Ammon's horn (tissue), 1 donor: ENCODE measurements at places on chromosomes 2 and 18.

DNA sequence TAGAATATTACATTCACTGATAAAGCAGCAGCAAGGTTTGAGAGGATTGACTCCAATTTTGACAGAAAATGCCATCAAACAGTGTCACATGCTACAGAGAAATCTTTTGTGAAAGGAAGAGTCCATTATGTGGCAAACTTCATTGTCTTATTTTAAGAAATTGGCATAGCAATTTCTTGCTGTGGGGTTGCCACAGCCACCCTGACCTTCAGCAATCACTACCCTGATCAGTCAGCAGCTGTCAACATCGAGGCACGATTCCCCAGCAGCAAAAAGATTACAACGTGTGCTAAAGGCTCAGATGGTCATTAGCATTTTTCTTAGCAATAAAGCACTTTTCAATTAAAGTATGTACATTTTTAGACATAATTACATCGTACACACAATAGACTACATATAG is 74.7 kb downstream of the PRKCE start:
- no peak for DNase-seq

DNA sequence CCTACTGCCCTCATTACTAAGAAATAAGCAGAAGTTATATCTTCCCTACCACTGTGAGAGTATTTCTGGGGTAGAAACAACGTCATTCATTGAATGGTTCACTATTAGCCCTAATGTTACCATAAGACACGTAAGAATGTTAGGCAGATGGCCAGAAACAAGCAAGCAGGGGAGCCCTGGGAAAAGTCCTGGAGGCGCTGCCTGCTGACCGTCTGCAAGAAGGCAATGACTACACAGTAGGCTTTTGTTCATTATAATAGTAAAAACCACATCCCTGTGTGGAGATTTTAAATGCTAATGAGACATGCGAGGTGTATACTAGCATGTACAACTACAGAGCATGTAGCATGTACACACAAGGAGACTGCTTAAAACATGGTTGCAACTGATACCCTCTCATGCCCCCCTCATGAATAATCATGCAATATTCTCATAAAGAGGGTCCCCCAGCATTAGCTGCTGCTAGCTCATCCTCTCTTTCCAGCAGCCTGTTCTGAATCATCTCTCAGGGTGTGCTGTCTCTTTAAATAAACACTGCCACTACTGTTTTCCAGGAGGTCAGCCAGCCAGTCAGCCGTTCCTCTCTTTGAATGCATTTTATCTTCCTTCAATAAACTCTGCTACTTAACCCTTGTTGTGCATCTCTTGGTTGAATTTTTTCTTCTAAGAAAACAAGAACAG is 23.6 kb downstream of the SUCLG1 start:
- peak; percentile 75 for DNase-seq

DNA sequence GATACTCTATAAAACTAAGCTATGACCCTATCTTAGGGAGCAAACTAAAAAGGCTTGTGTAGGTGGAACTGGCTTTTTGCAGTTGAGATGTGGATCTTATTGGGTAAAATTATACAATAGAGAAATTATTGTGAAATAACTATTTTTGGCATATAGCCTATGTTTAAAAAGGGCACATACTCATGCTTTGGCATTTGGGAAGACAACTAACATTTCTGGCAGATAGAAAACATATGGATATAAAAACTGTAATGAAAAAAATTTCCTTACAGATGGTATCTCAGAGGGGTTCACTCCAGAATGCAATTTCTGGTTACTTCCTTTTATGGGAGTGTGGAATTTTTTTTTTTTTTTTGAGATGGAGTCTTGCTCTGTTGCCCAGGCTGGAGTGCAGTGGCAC is 120.1 kb upstream of the CCDC195 start:
- DNase-seq: no peak

DNA sequence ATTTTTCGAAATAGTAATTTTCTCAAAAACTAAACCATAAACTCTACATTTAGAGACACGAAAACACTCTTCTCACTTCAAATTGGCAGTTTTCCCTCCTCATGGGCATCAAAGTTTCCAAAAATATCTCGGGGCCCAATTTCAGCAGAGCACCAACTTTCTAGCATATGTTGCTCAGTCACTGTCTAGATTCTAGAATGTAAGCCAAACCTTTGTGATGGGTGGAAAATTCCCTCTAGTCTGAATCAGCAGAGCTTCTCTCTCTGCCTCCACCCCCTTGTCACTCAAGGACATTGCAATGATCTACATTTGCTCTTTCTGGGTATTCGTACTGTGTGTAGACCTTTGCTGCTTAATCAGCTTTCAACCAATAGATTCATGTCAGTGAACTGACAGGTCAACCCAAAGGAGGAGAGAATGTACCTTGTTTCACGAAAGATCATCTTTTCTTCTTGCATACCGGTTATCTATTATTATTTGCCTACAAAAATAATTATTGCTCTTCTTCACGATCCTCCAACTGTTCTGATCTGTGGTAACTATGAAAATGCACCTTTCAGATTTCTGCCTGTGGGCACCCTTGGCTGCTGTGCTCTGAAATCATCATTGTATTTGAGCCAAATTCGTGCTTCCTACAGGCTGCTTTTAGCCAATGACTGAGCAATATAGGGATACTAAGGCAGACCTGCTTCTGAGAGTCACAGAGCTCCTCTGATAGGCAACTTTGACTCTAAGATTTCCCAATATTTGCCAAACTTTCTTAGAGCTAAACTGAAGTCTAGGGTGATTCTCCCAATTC is 38.7 kb upstream of the GLS start:
- peak; percentile 60 for DNase-seq

DNA sequence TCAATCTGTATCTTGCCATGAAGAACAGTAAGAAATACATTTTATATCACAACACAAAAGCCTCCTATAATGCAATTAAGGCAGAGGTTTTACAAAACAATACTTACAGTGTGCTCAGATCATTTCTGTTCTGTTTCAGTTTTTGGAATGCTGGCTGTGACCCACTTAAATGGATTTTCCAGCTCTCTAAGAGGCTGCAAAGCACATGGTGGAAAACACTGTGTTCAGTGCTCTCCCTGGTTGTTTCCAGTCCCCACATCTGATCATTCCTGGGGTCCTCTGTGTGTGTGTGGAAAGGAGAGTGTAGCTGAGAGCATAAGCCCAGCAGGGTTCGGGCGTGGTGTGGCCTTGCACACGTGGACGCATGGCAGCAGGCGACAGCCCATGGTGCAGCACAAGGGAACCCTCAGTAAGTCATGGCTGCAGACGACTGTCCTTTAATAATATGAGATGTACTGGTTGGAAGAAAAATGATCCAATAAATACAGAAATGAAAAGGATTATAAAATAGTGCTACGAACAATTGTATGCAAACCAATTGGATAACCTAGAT is 95.6 kb downstream of the FAM210A start:
- DNase-seq: no peak

DNA sequence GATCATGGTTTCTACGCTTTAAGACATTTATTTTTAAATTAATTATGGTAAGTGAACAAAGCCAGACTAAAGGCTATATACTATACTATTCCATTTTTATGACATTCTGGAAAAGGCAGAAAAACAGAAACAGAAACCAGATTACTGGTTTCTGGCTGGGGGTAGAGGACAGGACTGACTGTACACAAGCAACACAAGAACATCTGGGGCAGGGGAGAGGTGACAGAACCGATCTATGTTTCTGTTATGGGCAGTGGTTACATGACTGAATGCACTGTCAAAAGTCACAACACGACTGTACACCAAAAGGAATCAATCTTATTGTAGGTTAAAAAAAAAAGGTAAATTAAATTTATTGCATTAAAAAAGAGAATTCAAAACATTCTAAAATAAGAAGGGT is 64.7 kb downstream of the PTPN2 start:
- DNase-seq: no peak

DNA sequence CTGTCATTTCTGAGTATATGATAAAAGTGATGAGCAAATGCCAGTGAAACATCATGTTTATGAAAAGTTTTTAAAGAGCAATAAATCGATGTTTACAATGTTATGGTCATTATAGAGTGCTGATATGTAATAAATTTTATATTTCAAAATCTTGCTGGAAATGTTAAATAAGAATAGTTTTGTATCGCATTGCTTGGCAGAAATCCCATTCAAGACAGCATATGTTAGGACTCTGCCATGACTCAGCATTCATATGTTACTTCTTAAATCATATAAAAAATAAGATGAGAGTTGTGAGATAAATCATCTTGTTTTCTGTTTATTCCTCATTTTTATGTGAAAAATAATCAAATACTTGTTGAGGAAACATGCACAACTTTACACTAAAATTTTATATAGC is 949.9 kb upstream of the NRXN1 start:
- no peak for DNase-seq

DNA sequence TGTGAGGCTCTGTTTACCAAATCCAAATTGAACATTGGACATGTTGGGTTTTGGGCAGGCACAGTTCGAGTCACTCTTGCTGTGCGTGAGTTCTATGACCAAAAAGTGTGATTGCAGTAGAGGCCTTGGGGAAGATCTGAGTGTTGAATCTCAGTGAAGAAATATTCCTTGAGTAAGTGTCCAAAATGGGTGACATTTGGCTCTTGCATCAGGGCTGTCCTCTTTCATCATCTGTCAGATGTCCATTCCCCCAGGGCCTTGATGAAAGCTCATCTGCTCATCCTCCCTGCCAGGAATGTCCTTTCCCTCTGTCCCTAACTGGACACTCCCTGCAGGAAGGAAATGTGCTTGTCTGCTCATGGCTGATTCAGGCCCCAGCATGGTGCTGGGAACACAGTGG is 6.4 kb upstream of the SFTPB start:
- no peak for DNase-seq

- DNase-seq: no peak
Measured at GRCh38 chr2:41954304-41955291, 93.2 kb upstream of the PKDCC start.
